NCI-H187 (cell line): ENCODE measurements at places on chromosomes 1 and 21.

- no peak for DNase-seq
These were observed 79.3 kb upstream of the LAMC2 start for GRCh38 chr1:183106746-183107145.

DNA sequence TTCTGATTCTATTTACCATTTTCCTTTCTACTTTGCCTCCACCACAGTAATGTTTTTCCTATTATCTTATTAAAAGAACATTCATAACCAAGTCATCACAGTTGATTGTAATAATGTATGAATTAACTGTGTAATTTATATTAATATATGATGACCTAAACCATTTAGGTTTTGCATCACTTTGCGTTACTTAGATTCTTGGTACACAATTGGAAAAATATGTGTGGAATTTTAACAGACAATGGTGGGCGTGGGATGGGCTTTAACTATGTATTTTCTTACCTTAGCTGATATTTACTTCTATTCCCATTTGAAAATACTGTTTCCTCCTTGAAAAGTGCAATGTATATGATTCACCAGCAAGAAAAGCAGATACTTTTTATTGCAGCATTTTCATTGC lies 3.6 kb downstream of the KRTAP21-3 start:
- no peak for DNase-seq

DNA sequence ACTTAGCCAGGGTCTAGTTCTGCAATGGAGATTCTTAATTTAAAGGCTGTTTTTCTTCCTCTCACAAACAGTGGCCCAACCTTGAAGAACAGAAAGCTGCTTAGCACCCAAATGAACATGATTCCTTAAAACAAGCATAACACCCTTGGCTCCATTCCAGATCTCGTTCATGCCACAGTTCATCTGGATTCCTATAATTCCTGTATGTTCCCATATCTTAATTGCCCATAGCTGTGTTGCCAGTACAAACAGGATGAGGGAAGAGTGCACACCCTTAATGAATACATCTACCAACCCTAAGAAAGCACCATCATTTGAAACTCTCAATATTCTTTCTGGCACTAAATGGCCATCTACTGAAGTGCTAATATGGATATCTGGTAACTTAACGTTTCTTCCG lies 45.5 kb downstream of the TGFB2 start:
- no peak for DNase-seq

DNA sequence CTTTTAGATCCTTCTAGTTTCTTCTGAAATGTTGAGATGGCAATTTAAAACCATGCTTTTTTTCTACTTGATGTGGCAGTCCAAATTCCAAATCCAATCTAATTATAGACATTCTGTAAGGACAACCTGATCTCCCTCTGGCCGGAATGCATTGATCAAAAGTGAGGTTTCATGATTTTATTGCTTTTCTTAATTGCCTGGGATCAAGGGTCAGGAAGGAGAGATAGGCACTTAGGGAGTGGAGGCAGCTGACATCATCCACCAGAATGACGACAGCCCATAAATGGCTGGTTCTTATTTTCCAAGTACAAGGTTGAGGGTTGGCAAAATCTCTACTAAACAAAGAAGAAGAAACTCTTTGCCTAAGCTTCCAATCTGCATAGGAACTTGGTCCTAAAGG lies 46.4 kb upstream of the SCCPDH start:
- no peak for DNase-seq

DNA sequence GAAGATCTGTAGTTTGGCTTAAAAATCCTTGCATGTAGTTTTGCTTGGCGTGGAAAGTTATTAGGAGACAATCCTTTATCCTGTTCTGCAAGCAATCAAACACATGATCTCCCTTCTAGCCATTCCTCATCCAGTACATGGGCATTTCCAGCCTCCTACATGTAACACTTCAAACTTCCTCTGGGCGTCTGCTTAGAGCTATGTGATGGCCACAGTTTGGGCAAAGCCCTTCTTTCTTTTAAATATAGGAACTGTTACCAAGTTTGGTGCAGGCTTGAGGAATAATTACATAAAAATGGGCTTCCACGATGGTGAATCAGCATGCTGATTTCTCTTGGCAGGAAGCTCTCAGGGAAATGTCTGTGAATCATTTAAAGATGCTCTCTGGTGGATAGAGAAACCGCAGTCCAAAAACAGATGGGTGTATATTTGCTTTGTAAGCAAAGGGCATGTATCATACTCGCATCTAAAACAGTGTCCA lies 176.9 kb upstream of the FMN2 start:
- no peak for DNase-seq

DNA sequence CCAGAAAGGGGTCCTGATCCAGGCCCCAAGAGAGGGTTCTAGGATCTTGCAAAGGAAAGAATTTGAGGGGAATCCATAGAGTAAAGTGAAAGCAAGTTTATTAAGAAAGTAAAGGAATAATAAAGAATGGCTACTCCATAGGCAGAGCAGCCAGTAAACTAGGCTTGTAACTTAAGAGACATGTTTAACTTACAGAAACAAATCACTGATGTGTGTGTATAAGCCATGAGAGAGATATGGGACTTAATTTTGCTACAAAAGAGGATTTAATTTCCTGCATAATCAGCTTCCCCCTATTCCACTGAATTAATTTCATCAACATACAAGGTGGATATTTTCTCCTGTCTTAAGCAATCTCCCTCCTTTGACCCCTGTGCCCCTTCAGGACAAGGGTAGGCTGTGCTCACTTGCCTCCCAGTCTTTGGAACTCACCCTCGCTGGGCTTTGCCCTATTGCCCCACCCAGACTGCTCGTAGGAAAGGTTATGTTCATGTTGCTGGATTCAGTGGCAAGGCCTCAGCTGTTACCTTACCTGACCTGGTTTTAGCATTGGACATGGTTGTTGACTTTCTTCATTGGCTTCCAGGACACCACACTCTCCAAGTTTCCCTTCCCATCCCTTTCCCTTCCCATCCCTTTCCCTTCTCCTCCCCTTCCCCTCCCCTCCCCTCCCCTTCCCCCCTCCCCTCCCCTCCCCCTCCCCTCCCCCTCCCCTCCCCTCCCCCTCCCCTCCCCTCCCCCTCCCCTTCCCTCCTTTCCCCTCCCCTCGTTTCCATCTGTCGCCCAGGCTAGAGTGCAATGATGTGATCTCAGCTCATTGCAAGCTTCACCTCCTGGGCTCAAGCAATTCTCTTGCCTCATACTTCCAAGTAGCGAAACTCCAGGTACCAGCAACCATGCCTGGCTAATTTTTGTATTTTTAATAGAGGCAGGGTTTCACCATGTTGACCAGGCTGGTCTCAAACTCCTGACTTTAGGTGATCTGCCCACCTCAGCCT lies 44.6 kb downstream of the TBCE start:
- no peak for DNase-seq

GRCh38 chr1:226444901-226445300 lies 37.0 kb upstream of the PARP1 start:
- no peak for DNase-seq

DNA sequence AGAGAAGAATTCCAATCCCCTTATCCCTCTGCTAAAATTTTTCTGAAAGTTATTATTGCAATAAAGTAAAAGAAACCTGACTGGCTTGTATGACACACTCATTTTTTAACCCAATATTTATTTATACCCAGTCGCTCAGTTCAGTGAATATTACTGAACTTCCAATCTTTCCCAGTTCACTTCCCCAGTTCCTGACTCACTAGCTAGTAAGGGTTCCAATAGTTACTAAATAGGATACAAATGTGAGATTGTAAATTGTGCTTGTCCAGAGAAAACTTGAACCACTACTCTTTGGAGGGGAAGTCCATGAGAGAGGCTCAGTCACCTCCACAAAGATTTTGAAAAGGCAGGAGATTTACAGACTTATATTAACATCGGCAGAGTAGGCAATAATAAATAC lies 31.4 kb downstream of the PRDX6 start:
- no peak for DNase-seq

DNA sequence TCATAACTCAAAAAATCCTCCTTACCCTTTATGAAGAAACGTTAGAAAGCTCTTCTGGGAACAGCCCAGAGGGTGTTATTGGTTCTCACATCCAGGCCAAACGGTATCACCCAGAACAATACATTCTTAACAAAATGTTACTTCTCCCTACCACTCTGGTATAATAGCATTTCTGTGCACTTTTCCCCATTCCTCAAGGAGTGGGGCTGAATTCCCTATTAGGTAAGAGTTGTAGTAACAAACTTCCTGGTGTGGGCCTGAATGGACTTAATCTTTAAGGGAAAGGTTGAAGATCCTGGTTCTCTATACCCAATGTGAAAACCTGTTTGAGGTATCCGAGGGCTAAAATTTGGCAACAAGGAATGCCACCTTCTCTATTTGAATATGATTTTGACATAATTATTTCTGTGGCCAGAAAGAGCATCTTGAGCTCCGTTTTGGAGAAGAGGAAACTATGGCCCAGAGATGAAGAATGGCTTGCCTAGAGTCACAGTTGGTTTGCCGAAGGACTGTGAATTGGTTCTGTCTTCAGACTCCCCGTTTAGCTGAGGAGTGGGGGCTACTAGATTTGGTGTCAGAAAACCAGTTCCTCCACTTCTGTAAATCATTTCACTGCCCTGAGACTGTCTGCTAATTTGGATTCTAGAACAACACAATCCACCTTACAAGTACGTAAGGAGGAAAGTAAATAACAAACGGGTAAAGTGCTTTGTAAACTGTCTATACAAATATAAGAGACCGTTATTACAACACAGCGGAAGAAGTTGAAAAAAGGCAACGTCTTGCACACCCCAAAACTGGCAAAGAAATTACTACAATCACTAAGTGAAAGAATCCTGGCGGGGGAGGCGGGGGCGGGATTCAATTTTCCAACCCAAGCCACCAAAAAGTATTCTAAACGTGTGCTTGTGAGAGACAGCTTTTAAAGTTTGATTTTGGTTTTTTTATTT lies 2.3 kb downstream of the ANP32E start:
- no peak for DNase-seq

- DNase-seq: no peak
These were observed 6.1 kb upstream of the RABGAP1L start for GRCh38 chr1:174153085-174153824.

DNA sequence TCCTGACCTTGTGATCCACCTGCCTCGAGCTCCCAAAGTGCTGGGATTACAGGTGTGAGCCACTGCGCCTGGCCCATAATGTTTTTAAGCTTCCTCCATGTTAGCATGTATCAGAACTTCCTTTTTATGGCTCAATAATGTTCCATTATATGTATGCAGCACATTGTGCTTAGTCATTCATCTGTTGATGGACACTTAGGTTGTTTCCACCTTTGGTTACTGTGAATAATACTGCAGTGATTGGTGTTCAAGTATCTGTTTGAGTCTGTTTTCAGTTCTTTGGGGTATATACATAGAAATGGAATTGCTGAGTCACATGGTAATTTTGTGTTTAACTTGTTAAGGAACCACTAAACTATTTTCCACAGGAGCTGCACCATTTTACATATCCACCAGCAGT lies 17.7 kb downstream of the CMPK1 start:
- no peak for DNase-seq

- no peak for DNase-seq
These were observed 13.5 kb downstream of the TRAF3IP3 start for GRCh38 chr1:209769171-209769904.

DNA sequence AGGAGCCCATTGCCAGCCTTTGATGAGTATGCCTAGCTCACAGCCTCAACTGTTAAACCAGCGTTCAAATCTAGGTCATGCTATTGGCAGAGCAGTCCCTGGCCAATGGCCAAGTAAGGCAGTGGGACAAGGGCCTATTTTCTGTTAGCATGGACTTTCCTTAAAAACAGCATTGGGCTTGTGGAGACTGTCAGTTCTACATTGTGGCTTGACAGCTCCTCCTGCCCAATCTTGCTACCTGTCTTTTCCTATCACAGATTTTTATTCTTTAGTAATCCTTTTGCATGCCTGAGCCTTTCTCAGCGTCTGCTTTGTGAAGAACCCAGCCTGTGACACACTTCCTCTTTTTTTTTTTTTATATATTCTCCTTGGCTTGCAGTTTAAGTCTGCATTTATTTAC lies 56.4 kb downstream of the DIP2A start:
- DNase-seq: no peak

GRCh38 chr1:224287714-224288113 lies 42.3 kb downstream of the NVL start:
- DNase-seq: no peak

DNA sequence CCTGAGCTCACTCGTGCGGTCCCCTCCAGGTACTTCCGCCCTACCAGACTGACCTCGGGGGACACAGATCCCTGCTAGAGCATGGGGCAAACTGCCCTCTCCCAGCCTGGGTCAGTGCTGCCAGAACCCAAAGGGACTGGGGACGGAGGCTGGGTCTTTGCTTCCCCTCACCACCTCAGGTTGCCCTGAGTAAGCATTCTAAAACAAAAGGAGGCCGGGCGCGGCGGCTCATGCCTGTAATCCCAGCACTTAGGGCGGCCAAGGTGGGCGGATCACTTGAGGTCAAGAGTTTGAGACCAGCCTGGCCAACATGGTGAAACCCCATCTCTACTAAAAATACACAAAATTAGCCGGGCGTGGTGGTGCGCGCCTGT lies 108.4 kb downstream of the SPSB1 start:
- no peak for DNase-seq

- no peak for DNase-seq
These were observed 587 bp downstream of the SCNM1 start for GRCh38 chr1:151166505-151166956.

DNA sequence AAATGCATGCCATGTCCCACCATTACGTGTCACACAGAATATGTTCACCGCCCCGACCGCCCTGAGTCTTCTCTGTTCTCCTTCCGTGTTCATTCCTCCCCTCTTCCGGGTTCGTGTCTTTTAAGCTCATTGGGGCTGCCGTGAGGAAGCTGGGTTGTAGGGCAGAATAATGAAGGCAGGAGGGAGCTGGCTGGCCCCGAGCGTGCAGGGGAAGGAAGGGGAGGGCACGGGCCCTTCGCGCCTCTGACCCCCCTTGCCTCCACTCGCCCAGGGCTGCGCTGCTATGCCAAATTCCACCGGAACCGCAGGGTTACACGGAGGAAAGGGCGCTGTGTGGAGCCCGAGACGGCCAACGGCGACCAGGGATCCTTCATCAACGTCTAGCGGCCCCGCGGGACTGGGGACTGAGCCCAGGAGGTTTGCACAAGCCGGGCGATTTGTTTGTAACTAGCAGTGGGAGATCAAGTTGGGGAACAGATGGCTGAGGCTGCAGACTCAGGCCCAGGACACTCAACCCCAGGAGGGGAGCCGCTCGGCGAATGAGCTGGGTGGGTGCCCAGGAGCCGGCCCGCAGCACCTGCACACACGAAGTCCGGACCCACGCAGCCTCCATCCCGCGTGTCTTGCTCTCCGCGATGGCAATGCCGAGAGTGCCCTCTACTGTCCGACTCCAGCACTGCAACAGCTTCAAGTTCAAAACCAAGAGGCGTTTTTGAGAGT lies 16.5 kb upstream of the AGTRAP start:
- DNase-seq: peak; percentile 32

DNA sequence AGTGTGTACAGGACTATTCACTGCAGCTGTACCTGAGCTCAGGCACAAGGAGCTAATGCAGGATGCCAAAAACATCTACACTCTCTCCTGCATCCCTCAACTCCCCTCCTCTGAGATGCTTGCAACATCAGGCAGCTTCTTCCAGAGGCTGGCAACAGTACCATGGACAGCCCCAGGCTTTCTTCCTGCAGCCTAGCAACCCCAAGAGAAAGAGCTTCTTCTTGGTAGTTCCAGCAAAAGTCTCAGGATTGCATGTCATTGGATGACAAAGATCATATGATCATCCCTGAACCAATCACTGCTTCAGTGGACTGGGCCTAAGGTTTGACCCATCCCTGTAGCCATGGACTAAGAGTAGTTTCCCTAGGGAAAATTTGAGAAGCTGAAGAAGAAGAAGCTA lies 46.7 kb downstream of the CAMK2N1 start:
- no peak for DNase-seq
